Activated effector memory CD4-positive, alpha-beta T cell treated with anti-CD3 and anti-CD28 coated beads, Interleukin-2, amount 50 U/mL, for 16 hours (primary cell): ENCODE measurements at places on chromosomes 4 and X.

DNA sequence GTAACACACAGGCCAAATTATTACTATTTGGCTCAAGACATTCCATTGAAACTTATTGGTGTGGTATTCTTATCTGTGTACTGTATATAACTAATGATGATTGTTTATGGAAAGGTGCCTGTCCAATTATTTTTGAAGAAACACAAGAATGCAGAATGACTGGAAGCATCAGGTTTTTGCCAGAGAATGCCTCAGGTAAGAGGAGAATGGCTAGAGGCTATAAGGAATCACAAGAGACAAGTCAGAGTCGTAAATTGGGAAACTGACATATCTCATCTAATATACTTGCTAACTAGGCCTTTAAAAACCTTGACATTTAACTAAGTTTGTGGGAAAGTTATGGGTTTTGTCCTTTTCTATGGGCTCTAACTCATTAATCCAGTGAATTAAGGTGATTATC is 69.3 kb upstream of the TTC29 start:
- DNase-seq, result no peak

- DNase-seq, result no peak
These were observed 156.6 kb downstream of the FHIP1A start for GRCh38 chr4:151565583-151565982.

DNA sequence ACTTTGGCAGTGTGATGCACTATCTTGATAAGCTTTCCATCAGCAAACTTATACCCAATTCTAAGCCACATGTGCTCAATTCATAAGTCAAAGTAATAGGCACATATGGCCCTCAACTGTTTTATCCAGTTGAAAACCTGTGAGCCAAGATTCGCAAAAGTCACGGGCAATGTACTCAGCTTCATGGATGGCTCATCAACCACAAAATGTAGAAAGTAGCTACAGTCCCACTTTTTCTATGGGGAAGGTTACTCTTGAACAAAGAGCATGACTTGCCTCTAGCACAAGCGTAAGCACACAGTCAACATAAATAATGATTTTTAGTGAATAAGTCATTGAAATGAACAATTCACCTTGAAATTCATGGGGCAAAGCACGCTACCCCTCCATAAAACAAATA is 25.1 kb upstream of the DDX53 start:
- DNase-seq, result no peak

- peak; percentile 71 for DNase-seq
These were observed 22.4 kb upstream of the CLTRN start for GRCh38 chrX:15686818-15687685.

DNA sequence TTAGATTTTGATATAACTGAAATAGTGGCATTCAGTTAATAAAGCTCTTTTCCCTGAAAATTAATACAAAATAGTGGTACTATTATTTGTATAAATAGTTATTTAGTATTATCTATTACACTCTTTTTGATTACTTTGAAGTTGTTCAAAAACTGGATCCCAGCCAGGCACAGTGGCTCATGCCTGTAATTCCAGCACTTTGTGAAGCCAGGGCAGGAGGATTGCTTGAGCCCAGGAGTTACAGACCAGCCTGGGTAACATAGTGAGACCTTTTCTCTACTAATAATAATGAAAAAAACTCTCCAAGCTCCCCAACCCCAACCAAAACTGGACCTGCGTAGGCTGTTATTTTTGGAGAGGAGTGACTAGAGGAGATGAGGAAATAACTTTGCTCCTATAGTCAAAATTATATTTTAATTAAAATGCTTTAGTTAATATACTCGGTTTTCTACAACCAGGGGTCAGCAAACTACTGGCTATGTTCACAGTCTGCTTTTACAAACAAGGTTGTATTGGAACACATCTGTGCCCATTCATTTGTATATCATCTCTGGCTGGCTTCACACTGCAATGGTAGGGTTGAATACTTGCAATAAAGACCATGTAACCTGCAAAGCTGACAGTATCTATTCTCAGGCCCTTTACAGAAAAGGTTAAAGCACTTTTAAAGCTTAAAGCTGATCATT is 27.6 kb downstream of the GUCY1A1 start:
- no peak for DNase-seq

DNA sequence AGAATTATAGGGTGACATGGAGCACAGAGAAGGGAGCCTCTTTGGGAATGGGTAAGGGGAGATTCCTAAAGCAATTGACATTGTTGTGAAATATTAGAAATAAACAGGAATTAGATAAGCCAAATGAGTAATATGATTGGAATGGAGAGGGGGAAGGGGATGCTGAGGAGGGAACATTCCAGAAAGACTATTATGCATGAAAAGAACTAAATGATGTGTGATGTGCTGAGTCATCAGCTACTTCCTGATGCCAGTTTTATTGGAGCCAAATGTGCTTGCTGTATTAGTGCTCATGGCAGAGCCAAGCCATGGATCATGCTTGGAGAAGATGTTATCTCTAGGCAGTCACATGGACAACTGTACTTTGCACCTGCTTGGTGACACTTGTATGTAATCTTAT is 189.0 kb upstream of the HCCS start:
- DNase-seq, result no peak

GRCh38 chr4:96983830-96984229 is 1143.9 kb downstream of the PDHA2 start:
- DNase-seq, result no peak

- DNase-seq, result no peak
These were observed 87.8 kb downstream of the VCX2 start for GRCh38 chrX:8083286-8083685.

GRCh38 chr4:61831987-61832386 is 631.9 kb downstream of the ADGRL3 start:
- no peak for DNase-seq

GRCh38 chrX:120781403-120781802 is 94.3 kb downstream of the CT47B1 start:
- no peak for DNase-seq

GRCh38 chr4:114527637-114528036 is 71.0 kb upstream of the UGT8 start:
- no peak for DNase-seq

GRCh38 chrX:70033348-70034051 is 16.2 kb downstream of the AWAT2 start:
- peak; percentile 61 for DNase-seq

GRCh38 chr4:146548443-146548842 is 26.7 kb upstream of the SLC10A7 start:
- no peak for DNase-seq

- DNase-seq, result no peak
These were observed 25.2 kb downstream of the PPP2R3B start for GRCh38 chrX:361231-362145.

DNA sequence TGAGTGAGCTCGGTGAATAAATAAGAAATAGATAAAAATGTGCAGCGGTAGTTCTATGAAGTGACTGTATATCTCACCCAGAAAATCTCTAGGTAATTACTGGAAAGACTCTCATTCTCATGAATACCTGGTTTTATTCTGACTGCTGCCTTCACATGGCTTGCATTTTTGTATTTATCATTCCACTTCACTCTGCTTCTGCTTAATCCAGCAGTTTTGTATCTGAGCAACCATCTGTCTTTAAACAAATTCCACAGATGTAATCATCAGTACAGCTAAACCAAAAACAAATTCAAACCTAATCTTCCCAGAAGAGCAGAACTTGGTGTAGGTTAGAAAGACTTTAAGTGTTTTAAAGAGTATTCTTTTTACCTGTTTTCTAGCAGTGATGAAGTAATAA is 11.2 kb upstream of the ALB start:
- DNase-seq, result no peak

GRCh38 chr4:97498875-97499274 is 644.4 kb downstream of the STPG2 start:
- DNase-seq, result no peak

DNA sequence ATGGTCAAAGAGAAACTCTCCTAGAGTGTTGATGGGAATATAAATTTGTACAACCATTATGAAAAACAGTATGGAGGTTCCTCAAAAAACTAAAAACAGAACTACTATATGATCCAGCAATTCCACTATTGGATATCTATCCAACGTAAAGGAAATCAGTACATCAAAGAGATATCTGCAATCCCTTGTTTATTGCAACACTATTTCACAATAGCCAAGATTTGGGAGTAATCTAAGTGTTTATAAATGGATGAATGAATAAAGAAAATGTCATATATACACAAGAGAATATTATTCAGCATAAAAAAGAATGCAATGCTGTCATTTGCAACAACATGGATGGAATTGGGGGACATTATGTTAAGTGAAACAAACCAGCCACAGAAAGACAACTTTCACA is 1118.1 kb upstream of the PRKX start:
- DNase-seq, result no peak

DNA sequence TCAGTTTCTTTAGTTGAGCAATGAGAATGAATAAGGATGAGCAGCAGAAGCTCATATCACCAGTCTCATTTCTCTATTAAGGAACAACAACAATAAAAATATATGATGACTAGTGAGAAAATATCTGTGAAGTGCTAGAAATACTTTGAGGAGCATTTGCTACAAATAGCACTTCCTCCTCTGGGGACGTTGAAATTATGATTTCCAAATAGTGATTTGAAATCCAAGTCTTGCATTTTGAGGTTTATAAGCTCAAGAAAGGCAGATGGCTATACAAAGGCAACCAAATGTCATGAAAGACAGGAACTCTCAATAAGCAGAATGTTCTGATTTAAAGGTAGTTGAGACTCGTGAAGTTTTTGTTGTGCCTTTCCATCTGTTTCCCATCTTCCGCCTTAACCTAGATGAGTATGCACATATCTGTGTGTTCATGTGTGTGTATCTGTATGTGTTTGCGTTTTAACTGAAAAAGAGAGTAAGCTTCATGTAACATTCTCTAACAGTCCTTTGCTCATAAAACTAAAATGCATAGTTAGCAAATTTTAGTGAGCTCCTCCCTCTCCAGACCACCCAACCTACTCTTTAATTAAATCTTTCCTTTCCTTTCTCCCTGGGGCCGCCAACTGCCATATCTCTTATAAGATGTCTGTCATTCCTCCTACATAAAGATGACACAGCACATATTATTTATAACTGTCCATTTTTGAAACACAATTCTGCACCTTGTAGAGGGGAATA is 222.6 kb upstream of the RASGEF1B start:
- no peak for DNase-seq

- DNase-seq, result no peak
These were observed 99.3 kb upstream of the EGFL6 start for GRCh38 chrX:13469963-13470684.

DNA sequence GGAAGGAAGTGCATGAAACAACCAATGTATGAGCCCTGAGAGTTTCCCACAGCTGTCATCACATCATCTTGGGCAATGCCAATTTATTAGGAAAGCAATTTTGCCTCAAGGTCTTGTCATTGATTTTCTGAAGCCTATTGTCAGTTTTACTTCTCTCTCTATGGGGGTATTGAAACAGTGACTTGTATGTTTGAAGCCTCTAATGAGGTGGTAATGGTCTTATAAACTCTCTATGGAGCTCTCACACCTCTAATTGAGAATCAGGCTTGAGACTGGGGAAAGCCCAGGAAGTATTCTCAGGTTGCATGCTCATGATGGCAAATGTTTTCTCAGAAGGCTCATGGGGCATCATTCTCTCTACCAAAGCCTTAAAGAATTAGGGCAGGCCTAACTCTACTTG is 308.2 kb upstream of the EMCN start:
- no peak for DNase-seq

DNA sequence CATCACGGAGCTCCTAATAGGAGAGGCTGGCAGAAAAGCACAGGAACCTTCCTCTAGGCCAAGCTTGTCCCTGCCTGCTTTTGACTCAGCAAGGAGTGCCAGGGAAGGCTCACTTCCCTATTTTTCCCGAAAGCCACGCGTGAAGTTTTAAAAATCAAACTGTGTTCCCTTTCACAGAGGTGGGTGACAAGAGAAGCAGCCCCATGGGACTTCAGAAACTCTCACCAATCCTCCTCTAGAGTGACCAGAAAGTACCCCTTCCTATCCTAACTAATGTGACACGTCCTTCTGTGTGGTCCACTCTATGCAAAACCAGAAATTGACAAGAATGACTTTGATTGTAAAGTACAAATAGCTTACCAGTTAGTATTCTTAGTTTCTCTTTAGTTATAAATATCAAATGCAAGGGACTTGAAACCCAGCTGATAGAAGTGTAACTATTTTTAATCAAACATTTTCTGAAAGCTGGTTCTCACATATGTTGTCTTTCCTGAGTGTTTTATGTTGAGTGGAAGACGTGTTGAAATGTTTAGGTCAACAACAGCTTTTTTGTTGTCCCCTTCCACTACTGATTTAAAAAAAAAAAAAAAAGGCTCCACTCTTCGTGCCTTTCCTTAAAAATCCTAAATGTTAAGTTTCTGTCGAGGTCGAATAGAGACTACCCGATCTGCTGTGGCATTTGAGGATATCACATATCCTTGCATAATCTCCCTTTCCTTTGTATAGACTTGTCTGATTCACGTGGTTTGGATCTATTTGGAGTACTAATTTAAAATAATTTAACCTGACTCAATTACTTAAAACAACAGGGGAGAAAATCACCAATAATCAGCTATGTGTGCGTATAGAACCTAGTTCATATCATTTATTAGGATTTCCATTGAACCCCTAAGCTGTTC is 42.1 kb downstream of the NFKB1 start:
- no peak for DNase-seq

DNA sequence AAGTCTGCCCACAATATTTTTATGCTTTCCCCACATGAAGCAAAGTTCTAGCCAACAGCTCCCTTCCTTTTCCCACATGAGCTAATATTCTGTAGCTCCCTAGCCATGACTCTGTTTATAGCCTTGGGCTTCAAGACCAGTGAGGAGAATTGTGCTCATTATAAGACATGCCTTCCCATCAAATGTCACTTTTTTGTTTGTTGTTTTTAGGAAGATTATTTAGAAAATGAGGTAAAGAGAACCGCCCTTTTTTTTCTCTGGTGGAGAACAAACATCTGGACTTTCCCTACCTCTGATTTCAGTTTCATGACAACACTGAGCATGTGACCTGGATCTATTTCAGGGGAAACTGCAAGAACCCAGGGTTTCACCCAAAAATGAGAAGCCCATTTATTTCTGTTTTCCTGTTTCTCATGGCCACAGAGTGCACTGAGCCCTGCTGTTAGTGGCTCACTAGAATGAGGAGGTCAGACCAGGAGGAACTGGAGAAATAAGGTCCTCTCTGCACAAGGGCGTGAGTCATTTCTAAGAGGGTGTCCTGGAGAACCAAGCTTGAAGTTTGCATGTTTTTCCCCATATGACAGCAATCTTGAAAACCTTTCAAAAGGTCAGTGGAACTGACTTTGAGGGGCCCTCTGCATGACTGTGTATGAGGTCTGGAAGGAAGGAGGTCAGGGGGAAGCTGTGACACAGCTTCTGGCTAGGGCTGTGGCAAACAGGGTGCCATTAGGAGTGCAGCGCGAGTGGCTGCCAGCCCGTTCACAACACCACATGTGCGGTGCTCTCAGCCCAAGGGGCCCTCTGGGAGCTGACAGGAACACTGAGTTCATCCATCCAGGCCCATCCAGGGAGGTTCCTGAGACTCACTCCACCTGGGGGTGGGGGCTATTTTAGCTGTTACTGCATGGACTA is 55.2 kb downstream of the CHST7 start:
- DNase-seq, result peak; percentile 61

DNA sequence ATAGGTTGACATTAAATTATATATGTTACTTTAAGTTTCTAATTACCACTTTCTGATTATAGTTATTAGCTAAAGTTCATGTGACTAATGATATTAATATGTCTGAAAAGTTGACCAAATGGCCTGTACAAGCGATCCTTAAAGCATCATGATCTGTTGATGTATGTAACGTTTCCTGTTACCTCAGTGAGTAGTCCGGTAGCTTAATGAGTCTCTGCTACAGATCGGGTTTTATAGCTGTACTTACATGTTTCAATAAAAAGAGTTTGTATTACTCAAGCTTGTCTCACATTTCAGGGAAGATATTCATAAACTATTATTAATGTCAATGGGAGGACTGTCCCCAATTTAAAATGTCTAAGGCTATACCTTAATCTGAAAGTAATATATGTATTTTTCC is 246.3 kb downstream of the PPP3CA start:
- DNase-seq, result no peak
